Gastroesophageal sphincter (tissue), 4 donors: ENCODE measurements at places on chromosomes 12 and 14. TPM values are rescaled to one million over a fixed set of nuclear protein-coding genes. Genes with fewer than 3 reads are reported as not detected.

Gene ARHGAP9
- total RNA-seq, result 13.1 TPM

Gene TDRD9
- total RNA-seq, result 1.6 TPM

Gene KLRD1
- 0.37 TPM for total RNA-seq

Gene KLRC1
- total RNA-seq, result not detected

Gene CRADD
- 25.0 TPM for total RNA-seq

Gene KRT79
- not detected for total RNA-seq

Gene HPD
- 5.0 TPM for total RNA-seq
